ENCODE measurements at places on chromosomes 2 and 18.

GRCh38 chr2:70983506-70984227 is 5.2 kb downstream of the ANKRD53 start:
- DNase-seq: peak; percentile 1
- H3K4me3 ChIP-seq: no peak overlapping the region
- no peaks in the 10 kb centered on the region for H3K27me3 ChIP-seq
- peaks cover 12% of the 10 kb centered on the region for H3K36me3 ChIP-seq
- peaks cover 15% of the 10 kb centered on the region for H3K4me1 ChIP-seq
- no peak overlapping the region for H3K27ac ChIP-seq

DNA sequence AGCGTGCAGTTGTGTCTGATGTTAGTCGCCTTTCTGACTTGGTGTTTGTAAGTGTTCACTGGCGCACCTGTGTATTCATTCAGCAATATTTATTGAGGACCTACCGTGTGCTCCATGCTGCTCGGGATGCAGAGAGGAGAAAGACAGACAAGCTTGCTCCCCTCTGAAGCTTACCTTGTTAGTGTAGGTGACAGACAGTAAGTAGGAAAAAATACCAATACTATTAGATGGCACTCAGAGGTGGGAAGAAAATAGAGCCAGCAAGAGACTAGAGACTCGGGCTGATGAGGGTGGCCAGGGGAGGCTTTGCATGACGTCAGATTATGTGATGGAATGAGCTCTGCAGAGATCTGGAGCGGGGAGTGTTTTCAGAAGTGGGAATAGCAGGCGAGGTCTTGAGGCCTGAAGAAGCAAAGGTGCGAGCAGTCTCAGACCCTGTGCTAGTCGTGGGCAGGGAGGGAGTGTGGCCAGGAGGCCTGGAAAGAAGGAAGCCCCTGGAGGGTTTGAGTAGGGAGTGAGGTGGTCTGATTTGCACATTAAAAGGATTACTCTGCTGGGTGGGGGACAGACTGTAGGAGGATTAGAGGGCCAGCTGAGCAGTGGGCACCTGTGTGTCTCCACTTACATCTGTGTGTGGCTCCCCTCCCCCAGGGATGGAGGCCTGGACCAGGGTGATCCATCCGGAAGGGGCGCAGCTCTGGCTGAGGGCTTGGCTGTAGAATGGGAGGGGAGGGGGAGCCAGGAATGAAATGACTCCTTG is 11.8 kb downstream of the MTCL1 start:
- no peak overlapping the region for H3K27ac ChIP-seq
- no peak for DNase-seq
- H3K4me1 ChIP-seq: no peaks in the 10 kb centered on the region
- H3K4me3 ChIP-seq: no peak overlapping the region

DNA sequence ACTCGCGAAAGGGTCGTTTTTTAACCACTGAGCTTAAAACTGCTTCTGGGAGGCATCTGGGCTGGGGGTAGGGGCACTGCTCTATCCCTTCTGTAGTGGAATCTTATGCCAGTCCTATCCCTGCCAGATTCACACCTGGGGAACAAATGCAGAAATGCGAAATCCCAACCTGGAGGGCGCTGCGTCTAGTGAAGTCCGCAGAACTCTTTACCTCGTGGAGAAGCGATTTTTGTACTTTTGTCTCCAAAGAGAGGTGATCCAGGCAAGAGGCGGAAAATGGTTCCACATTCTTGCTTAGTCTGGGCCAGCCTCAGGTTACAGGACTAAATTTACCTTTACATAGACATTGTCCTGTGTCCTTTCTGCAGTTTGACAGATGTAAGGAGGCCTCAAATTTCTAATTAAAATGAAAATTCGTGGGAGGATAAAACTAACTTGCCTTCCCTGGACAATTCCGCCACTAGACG is 10.4 kb downstream of the TBR1 start:
- no peaks in the 10 kb centered on the region for H3K36me3 ChIP-seq
- no peak overlapping the region for H3K27ac ChIP-seq
- H3K4me3 ChIP-seq: peak overlapping the region; percentile 37
- no peak for DNase-seq
- H3K4me1 ChIP-seq: peaks cover 29% of the 10 kb centered on the region
- peaks cover 75% of the 10 kb centered on the region for H3K27me3 ChIP-seq

DNA sequence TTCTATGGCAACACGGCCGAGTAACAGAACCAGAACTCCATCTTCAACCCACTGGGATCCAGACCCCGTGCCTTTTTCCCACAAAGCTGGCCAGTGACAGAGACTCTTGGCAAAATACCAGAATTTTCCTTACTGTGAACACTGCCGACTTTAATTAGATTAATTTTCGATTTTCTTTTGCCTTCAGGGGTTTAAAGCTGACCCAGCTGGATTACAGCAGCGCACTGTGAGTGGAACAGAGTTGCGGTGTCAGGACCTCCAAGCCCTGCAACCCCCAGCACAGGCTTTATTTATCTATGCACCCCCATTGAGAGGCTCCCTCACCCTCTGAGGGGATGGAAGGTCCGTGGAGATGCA is 36.4 kb downstream of the CTIF start:
- H3K4me3 ChIP-seq: no peak overlapping the region
- no peak for DNase-seq
- no peaks in the 10 kb centered on the region for H3K4me1 ChIP-seq
- H3K36me3 ChIP-seq: no peaks in the 10 kb centered on the region
- H3K27ac ChIP-seq: no peak overlapping the region

DNA sequence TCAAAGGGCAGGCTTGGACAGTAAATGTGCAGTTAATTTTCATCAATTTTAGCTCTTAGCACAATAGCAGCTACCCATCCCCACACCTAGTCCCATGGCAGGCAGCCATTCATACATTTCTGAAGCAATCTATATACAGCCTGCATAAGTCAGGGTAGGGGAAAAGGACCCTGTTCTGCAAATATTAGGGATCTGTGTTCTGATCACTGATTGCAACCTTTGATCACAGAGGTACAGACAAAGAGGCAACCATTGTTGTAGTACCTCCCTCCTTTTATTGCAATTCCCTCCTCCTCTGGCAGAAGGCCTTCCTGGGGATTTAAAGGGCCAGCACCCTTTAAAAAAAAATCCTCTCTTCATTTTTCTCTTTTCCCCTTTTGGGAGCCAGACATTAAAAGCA is 58.3 kb downstream of the KANSL1L start:
- peaks cover 44% of the 10 kb centered on the region for H3K36me3 ChIP-seq
- peaks cover 8% of the 10 kb centered on the region for H3K4me1 ChIP-seq
- no peak overlapping the region for H3K4me3 ChIP-seq
- no peak overlapping the region for H3K27ac ChIP-seq
- H3K27me3 ChIP-seq: no peaks in the 10 kb centered on the region

All from activated naive CD4-positive, alpha-beta T cell treated with anti-CD3 and anti-CD28 coated beads for 36 hours (primary cell).